ENCODE measurements at places on chromosomes 12 and 14.

- DNase-seq = no peak
Measured at GRCh38 chr14:36507847-36508417, 12.1 kb downstream of the NKX2-1 start.

DNA sequence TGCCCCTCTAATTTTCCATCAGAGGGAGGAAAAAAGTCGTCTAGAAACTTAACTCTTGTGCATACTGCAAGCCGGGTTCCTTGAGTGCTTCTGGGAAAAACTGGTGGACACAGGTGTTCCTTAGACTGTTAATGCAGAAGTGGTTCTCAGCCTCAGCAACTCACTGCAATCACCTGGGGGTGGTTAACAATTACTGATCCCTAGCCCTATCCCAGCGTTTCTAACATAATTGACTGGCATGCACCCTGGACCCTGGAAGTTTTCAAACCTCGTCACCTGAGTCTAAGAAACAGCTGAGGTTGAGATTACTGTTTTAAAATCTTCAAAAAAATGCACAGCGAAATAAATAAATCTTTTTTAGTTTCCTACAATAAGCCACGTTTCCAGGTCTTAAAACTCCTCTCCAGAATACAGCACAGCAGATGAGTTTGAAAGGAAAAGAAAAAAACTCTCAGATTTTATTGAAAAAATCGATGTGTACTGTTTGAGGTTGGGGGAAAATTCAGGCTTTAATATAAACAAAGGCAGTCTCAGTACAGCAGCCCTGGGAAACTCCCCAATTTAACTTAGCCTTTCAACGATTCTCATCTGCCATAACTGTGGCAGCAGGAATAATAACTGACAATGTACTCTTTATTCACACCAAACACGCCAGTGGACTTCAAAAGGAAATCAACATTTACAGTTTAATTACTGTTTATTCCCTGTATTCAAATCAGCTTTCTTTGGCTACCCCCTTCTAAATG lies 45.4 kb downstream of the PHLDA1 start:
- no peak for DNase-seq

- no peak for DNase-seq
Measured at GRCh38 chr12:50887191-50887590, 44.5 kb downstream of the TMPRSS12 start.

GRCh38 chr12:1845427-1845826 lies 25.1 kb downstream of the LRTM2 start:
- DNase-seq = no peak

DNA sequence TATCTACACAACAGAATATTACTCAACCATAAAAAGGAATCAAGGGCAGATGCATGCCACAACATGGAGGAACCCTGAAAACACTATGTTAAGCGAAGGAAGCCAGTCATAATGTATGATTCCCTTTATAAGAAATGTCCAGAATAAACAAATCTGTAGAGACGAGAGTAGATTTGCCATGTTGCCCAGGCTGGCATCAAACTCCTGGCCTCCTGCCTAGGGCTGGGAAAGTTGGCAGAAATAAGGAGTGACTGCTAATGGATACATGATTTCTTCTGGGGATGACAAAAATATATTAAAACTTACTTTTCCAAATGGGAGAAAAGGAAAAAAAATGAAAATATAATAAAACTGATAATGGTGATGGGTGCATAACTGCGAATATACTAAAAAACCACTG lies 10.9 kb downstream of the CLIP1 start:
- DNase-seq = no peak

GRCh38 chr14:33993246-33993645 lies 42.4 kb upstream of the EGLN3 start:
- no peak for DNase-seq

- no peak for DNase-seq
Measured at GRCh38 chr14:34222122-34222521, 239.9 kb downstream of the SPTSSA start.

GRCh38 chr12:4275870-4276301 lies 2.3 kb downstream of the CCND2 start:
- no peak for DNase-seq

DNA sequence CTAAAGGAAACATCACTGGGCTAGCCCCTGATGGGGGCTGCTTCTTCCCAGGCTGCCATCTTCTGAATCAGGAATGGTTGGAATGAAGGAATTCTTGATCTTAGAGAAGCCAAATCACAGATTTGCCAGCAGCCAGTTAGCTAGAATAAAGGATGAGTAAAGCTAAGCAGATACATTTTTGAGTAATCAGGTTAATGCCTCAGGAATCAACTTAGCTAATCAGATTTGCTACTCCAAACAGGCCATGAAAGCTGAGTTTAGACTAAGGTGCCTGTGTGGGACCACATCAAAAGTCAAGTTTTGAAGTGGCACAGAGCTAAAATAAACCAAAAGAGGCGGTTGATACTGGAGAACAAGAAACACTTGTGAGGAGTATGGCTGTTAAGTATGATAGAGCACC lies 28.8 kb upstream of the LMO3 start:
- DNase-seq = no peak

DNA sequence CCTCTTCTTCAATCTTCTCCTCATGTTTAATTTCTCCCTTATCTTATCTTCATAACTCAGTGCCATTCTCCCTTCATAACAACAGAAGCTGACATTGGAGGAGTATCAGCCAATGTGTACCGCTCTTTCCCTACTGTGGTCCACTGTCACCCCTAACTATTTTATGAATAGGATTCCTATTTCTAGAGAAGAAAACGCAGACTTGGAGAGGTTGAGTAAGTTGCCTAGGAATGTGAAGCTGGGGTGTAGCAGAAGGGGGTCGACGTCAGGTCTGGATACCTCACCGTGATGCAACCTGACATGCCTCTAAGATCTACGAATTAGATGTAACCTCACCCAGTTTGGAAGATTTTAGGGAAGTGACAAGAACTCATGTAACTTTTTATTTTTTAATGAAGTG lies 17.1 kb downstream of the LMO3 start:
- DNase-seq = no peak

DNA sequence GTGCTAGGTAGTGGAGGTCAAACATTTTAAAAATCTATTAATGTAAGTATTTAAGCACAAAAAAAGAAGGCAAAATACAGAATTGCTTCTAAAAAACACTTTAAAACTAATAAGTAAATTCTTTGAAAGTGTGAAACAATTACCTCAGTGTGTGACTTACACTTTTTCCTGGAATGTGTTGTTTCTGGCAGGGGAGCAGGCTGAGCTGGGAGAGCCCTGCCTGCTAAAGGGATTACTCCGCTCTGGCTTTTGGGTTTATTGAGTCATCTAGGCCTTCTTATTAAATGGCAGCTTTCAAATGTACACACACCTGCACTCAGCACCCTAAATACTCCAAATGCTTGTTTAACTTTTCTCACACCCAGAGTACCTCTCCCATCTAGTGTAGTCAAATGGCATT lies 279.8 kb downstream of the AKAP6 start:
- no peak for DNase-seq

DNA sequence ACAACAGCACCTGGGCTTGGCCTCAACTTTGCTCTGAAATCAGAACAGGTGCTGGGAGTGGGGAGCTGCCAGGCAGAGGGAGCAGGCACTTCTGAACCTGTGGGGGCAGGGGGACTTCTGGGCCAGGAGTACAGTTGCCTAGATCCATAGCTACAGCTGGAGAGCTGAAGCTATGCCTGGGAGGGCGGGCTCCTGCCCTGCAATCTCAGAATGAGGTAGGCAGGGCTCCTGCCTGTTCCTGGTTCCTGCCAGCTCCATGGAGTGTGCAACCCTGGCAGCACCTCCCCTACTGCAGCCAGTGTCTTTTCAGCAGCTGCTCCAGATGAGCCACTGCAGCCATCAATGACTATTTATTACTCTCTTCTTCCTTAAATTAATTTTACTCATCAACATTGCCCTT lies 62.1 kb upstream of the NAV3 start:
- DNase-seq = no peak

DNA sequence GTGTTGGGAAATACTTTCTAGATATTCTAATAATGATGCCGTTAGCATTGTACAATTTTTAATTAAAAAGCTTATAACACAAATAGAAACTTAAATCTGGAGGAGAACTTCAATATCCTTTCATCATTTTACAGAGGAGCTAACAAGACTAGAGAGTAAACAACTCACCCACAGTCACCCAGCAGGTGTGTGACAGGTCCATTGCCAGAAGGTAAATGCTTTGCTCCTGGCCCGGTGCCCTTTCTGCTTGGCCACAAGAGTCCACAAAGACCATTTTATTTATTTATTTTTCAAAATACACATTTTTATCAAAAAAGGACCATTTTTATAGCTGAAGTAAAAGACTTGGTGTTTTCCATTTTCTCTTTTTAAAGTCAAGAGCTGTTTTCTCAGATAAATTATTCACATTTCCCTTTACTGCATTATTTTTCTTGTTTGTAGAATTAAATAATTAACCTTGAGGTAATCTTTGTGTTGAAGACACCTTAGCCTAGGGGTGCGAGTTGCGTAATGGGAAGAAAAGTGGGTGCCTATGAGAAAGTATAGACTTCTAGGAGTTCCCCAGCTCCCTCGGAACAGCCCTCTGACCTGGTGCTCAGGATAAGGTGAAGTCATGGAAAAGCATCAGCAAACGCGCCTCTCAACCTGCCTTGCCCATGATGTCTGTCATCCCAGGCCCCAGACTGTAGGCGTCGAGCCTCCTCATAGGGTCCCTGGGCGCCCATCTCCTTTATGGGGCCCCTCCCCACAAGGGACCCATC lies 26.3 kb upstream of the AMIGO2 start:
- no peak for DNase-seq

DNA sequence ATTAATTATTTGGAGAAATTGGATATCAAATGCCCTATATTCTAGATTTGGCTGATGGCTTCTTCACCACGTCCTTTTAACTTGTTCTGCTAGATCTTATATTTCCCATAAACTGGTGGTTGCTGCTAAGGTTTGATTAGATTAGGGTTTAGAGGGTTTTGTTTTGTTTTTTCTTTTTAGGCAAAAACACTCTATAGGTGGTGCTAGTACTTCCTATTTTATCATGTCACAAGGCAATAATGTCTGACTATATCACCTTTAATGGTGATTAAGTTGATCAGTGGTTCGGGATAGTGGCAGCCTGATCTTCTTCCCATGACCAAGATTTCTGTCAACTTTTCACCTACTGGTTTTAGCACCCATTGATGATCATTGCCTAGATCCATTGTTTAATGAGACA lies 455.1 kb downstream of the RAD51B start:
- no peak for DNase-seq

DNA sequence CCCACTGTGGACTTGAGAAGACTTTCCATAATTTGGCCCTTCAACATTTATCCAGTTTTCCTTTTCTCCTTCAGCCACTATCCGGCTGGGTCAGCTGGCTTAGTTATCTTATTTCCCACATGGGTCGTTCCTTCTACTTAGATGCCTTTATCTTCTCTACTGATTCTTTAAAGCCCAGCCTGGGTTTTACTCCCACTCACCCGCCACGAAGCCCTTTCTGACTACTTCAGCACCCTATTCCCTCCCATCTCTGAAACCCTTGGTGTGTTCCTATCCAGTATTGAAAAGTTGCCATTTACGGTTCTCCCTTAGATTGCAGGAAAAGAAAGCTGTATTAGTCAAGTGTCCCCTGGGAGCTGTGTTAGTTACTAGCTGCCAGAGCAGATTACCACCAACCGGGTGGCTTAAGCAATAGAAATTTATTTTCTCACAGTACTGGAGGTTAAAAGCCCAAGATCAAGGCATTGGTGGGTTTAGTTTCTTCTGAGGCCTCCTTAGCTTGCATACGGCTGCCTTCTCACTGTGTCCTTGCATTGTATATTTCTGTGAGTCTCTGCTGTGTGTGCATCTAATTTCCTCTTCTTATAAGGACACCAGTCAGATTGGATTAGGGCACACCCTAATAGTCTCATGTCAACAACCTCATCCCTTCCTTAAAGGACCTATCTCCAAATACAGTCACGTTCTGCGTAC lies 105.5 kb downstream of the GPATCH2L start:
- DNase-seq = no peak

GRCh38 chr12:40971911-40972310 lies 216.2 kb upstream of the PDZRN4 start:
- DNase-seq = no peak

DNA sequence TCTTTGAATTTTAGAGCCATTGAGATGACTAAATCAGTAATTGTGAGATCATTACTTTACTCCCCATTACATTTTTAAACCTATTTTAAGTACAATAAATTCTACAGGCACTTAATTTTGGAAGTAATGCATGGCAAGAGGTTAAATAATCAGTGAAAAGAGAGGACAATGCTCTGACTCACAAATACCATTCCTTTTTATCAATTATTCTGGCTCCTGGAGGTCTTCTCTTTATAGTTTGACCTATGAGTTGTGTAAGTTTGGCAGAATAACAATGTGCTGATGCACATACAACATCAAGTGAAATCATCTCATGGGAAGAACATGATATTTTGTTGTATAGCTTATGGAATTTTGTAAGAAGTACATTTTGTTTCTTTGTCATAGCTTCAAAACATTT lies 166.7 kb downstream of the TMTC3 start:
- no peak for DNase-seq

Measured in cortex of kidney (tissue), 1 donor.